SW 1271 (cell line): ENCODE measurements at places on chromosomes 4 and X.

DNA sequence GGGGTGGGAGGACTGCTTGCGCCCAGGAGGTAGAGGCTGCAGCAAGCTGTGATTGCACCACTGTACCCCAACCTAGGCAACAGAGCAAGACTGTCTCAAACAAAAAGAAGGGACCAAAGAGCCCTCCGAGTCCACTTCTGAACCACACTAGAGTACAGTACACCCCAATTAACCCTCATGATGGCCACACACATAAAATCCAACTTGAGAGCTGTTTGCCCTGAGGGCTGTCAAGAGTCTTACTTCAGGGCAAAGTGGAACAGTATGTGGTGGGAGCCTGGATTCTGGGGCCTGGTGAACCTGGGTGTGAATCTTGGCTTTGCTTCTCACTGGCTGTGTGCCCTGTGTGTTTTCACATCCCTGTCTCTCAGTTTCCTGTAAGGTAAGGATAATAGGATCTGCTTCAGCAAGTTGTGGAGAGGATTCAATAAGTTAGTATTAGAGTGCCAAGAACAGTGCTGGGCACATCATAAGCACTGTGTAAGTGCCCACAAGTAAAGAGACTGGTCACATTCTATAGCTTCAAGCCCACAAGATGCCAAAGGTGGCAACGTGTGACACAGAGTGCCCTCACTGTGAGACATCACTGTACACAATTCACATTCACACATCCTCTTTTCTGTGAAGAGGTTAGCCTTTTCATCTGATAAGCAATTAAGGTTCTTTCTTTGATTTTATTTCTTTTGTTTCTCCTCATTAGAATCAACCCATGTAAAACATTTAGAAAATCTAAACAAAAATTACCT lies 52.1 kb downstream of the LEF1 start:
- DNase-seq = no peak

- DNase-seq = no peak
Measured at GRCh38 chr4:37918653-37919052, 27.8 kb downstream of the TBC1D1 start.

- DNase-seq = peak; percentile 8
Measured at GRCh38 chrX:72271091-72271788, 5.8 kb downstream of the RPS4X start.

- DNase-seq = no peak
Measured at GRCh38 chr4:4969298-4969697, 50.0 kb downstream of the CYTL1 start.

GRCh38 chrX:67004451-67004850 lies 365.6 kb upstream of the EDA2R start:
- no peak for DNase-seq

GRCh38 chrX:137430301-137430700 lies 135.6 kb upstream of the ZIC3 start:
- DNase-seq = no peak

DNA sequence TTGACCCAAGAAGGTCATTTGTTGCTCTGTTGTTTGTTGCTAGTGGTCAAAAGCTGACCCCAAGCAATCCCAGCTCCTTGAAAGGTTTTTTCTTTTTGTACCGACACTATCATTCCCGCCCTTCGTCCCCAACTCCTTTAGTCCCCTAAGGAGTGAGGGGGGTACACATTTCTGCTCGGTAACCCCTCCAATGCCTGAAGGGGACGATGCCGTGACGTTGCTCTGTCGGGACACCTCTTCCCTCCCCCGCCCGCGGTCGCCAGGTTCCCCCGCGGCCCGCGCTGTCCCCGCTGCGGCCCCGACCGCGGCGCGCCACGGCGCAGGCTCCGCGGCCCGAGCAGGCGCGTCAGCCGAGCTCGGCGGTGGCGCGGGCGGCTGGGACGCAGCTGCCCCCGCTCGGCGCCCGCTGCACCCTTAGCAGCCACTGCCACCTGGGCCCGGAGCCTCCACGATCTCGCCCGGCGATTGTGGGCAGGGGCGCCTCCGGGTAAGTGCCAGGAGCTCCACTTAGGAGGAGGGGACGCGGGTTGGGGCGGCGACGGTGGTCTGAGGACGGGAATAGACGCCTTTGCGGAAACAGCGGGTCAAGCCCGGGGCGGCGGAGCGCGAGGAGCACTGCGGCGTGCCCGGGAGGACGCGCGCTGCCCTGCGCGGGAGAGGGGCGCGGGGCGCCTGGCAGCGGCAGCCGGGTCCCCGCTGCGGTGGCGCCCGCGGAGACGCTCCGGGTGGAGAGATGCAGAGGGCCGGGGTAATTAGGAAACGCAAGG lies at the start of gene GLRB:
TSS of gene GLRB (plus strand) at position 340 of the 767 bp plus-strand sequence. CDS start 1,875 bp downstream, outside the sequence.
- DNase-seq = no peak

- DNase-seq = peak; percentile 35
Measured at GRCh38 chr4:169311643-169312365, 41.0 kb upstream of the SH3RF1 start.

DNA sequence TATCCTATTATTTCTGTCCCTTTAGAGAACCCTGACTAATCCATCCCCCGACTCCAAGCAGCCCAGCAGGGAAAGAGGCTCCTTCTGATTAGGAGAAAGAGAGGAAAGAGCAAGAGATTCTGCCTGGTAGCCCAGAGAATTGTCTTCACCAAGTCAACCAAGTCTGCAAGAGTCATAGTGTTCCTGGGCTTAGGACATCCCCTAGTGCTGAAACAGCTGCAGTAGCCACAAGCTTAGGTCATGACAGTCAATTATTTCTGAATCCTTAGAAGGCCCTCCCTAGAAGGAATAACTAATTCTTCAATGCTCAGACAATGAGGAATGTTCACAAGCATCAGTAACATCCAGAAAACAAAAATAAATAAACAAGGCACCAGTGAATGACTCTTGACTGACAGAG lies 480.3 kb upstream of the GRIA3 start:
- no peak for DNase-seq

GRCh38 chr4:17574206-17574605 lies 2.8 kb upstream of the LAP3 start:
- DNase-seq = no peak

DNA sequence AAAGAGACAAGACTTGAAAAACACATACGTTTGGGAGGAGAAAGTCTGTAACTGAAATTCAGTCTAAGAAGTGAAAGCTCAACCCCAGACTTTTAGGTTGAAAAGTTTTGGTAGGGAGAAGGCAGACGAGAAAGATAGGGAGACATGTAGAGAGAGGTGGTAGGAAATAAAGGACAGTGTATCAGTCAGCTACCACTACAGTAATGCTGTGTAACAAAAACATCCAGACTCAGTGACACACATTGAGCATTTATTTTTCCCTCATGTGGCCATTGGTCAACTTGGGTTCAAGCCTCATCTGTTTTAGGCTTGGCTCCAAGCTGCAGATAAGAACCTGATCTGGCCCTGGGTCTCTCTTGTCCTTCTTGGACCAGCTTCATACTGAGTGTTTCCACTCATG lies 26.9 kb downstream of the CCKAR start:
- DNase-seq = no peak

DNA sequence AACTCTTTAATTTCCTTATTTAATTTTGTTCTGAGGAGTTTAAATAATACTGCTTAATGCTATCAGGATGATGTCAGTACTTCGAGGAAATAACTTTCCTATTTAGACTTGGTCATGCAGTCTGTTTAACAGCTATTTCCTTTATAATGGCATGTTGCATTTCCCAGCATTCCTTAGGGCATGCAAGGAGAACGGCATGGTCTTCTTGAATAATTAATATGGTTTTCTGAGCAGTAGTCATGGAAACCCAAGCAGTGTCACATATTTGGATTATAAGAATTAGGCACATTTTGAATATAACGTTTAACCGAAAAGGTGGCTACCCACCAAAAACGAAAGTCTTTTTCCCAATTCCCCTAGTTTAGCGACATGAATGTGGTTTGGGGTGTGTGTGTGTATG lies 76.0 kb downstream of the AFF2 start:
- no peak for DNase-seq

DNA sequence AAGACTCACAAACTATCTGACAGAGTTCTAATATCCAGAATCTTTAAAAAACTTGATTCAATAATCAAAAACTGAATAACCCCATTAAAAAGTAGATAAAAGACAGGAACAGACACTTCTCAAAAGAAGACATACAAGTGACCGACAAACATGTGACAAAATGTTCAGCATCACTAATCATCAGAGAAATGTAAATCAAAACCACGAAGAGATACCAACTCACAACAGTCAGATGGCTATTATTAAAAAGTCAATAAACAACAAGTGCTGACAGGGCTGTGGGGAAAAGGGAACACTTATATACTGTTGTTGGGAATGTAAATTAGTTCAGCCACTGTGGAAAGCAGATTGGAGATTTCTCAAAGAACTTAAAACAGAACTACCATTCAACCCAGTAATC lies 138.1 kb upstream of the RASGEF1B start:
- no peak for DNase-seq

GRCh38 chrX:154380787-154381186 lies 1.7 kb downstream of the EMD start:
- no peak for DNase-seq

- DNase-seq = no peak
Measured at GRCh38 chr4:183098019-183098722, 886 bp upstream of the WWC2 start.

GRCh38 chrX:119669424-119670037 lies 23.4 kb downstream of the SEPTIN6 start:
- DNase-seq = no peak

DNA sequence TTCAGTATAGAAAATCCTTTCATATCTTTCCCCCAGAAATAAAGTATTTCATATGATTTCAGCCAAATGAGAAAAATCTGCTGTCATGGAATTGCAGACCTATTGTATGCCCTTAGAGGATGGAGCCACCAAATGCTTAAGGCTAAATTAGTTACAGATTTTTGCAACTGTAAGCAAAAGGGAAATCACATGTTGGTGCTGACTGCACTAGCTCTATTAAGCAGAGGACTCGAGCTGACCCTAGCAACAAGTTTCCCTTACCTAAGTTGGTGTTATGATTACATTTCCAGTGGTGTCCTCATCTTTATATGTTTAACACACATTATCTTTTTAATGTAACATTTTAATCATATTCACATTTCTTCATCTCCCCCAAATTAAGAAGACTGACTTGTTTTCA lies 58.3 kb upstream of the DOCK11 start:
- DNase-seq = no peak

DNA sequence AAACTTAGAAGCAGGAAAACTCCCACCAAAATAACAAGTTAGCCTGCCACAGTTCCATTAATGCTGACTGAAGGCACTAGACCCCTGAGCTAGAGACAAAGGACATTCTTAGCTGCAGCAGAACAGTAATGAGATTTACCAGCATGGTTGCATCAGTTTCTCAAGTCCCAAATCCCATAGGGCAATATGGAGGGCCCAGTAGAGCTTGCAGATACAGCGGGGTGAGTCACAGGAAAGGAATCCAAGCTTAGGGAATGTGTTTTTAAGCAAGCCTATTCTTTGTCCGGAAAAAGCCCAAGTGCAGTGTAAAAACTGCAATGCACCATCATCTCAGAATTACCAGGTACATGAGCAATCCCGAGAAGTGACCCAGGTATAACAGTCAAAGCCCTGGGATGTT lies 51.3 kb upstream of the EXOC1L start:
- no peak for DNase-seq

- DNase-seq = no peak
Measured at GRCh38 chrX:38750551-38750950, 50.7 kb upstream of the MID1IP1 start.

GRCh38 chr4:107314156-107314555 lies 278.0 kb upstream of the DKK2 start:
- DNase-seq = no peak

GRCh38 chr4:90745176-90745575 lies 618.0 kb downstream of the CCSER1 start:
- DNase-seq = no peak

- DNase-seq = no peak
Measured at GRCh38 chrX:119423631-119424030, 24.5 kb downstream of the SLC25A43 start.

DNA sequence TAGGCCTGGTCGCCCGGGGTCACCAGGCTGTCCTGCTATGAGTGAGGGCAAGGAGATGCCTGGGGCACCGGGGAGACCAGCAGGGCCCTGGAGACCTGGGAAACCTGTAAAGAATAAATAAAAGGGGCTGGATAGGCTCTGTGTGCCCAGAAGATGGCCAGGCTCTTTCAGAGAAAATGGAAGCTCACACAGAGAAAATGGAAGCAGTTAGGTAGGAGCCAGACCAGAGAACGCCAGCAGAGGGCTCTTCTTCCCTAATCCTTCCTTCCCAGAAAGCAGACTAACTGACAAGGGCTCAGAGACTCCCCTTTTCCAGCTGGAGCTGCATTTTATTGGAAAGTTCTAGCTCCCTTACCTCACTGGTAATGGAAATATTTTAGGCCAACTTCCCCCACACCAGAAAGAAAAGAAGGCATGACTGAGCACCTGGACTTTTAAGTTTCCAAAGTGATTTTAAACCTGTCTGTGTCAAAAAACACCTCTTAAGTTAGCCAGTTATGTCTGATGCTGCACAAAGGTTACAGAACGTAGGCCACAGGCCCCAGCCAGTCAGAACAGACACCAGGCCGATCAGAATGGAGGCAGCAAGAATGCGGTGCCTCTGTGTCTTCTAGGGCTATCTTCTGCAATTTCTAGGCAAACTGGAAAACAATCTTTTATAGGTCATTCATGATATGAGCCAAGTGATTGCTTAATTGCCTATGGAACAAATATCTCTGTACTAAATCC lies 74.0 kb downstream of the ATG4A start:
- peak; percentile 4 for DNase-seq

- no peak for DNase-seq
Measured at GRCh38 chrX:31260351-31260750, 188.5 kb upstream of the FTHL17 start.

DNA sequence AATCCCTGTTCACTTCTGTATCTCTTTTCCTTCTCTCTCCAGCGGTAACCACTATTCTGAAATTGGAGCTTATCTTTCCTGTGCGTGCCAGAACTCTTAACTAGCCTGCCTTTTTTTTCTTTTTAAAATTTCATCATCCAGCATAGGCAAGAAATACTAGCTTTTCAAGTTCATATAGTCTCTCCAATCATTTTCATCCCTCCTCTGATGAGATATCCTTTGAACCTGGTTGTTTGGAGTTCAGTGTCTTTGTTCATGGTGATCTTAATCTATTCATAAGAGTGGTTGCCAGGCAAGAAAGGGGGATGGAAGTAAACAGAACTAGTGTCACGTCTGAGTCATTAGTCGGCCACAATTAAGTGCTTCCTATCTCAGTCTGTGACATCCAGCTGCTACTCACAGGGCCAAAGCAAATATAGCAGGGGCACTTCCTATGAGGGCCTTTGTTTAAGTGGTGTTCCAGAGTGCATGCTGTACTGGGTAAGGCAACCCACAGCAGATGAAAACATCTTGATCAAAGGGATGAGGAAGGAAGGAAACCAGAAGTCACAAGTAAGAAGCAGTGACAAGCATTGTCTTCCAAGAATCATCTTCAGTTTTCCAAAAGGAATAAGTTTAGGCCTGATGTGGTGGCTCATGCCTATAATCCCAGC lies 56.4 kb upstream of the XIAP start:
- peak; percentile 55 for DNase-seq

DNA sequence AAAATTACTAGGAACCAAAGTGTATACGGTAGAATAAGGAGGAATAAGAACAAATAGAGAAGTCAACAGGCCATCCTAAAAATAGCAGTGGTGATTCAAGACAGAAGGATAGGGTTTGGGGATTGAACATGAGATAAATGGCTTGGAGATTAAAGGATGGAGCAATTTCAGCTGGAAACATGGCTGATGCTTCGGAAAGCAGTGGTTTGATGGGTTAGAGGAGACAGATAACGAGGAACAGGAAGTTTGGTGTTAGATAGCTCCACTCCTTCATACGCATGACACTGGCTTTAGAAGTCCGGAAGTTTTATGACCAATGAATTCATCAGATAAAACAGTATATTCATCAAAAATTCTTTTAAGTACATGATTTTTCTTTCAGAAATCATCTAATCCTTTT lies 70.8 kb upstream of the GALNTL6 start:
- DNase-seq = no peak
